ENCODE measurements at places on chromosomes 7 and 10. TPM values are rescaled to one million over a fixed set of nuclear protein-coding genes. Genes with fewer than 3 reads are reported as not detected.

TRDMT1 gene
- total RNA-seq: 5.8 TPM

SEMA3D gene
- 12.1 TPM for total RNA-seq

GJD4 gene
- 0.17 TPM for total RNA-seq

SORCS3 gene
- total RNA-seq: not detected

SMURF1 gene
- 13.1 TPM for total RNA-seq

PLEKHS1 gene
- not detected for total RNA-seq
